ENCODE measurements at places on chromosomes 7 and 10.

GRCh38 chr10:126294451-126294850 lies 93.8 kb downstream of the ADAM12 start:
- no peak for DNase-seq

DNA sequence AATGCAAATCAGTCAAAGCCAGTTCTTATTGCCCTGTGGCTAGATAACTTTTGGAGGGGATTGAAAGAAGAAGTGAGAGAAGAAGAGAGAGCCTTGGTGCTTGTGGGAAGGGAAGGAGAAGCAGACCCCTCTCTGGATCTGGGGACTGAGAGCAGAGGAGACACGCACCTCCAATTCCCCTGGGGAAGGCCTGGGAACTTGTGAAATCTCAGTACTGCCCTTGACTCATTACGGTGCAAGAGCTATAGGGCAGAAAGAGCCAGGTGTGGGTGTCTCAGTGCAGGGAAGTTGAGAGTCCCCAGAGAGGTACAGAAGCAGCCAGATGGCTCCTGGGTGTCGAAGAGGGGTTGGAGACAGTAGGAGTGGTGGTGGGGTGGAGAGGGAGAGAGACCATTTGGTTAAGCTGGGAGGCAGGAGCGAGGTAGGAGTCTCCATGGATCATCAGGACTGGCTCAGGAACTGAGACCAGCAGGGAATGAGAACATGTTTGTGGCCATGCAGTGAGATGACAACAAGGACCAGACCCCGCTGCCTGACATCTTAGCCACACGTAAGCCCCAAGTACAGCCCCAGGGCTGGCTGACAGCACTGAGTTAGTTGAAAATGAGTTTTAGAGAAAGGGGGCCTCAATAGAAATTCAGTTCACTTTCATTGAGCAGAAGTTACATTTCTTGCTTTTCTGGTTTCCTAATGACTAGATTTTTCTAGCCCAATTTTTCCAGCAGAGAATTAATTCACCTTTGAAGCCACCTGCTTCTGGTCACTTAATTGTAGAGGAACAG lies 238.2 kb downstream of the BUB3 start:
- DNase-seq = no peak

- DNase-seq = no peak
Measured at GRCh38 chr10:22379059-22379458, 33.8 kb downstream of the SPAG6 start.

GRCh38 chr7:2530071-2530987 lies 10.8 kb downstream of the LFNG start:
- peak; percentile 4 for DNase-seq

DNA sequence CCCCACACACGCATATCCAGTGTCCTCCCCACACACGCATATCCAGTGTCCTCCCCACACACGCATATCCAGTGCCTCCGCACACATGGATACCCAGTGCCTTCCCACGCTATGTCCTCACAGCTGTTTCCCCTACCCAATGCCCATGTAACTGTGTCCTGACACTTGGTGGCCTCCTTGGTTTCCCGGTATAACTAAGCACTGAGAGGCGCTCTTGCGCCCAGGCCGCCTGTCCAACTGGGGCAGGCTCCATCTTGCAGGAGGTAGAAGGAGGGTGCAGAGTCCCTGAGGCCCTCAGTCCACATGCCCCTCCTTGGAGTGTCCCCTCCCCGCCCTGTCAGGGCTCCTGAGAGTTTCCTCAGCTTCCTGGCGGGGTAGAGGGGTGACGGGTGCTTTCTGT lies 535.6 kb downstream of the DNAJB6 start:
- DNase-seq = no peak

GRCh38 chr10:56383806-56384205 lies 22.7 kb upstream of the ZWINT start:
- no peak for DNase-seq

GRCh38 chr10:6236349-6237198 lies 33.8 kb downstream of the PFKFB3 start:
- no peak for DNase-seq

DNA sequence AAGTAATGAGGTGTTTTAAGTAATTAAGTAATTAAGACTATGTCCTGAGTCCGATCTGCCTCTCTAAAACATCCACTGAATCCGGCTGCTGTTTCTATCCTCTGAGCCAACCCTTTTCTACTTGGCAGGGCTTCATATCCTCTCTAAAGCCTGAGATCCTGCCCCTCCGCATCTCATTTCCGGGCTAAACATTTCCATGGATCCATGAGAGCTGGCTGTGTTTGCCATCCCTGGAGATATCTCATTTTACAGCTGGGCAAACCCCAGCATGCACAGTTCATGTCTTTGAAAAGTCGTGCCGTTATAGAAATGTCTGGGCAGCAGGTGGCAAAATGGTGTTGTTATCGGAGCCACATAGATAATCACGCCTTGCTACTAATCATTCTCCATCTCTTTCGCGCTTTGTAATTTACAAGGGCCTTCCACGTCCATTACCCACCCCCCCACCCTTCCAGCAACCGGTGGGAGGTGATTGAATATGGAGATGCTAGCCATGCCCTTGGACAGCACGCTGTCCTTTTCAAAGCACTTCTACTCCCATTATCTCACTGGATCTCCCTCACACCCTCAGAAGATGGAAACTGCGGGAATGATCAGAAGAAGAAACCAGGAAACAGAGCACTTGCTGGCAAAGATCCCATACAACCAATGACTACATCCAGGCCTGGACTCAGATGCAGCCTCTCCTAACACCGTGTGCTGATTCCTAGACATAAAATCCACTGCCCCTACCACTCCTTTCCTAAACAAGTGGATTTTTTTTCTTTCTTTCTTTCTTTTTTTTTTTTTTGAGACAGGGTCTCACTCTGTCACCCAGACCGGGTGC lies 1189.2 kb downstream of the TYW1 start:
- no peak for DNase-seq

DNA sequence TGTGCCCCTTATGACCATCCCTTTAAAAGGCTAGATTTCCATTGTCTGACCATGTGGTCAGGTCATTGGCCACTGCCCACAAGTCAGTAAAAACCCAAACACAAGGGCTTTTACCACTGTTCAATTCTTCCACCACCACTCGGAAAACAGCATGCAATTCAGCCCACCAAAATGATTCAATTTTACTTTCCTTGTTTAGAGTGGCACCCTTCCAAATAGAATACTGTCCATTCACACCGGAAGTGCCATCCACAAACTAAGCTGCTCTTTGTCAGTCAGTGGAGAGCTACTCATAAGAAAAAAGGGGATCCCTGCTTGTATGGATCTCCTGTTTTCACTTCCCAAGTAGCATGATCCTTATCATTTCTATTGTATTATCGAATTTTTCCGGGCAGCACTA lies 350.7 kb upstream of the MBL2 start:
- no peak for DNase-seq

- no peak for DNase-seq
Measured at GRCh38 chr7:104873401-104873800, 140.6 kb upstream of the KMT2E start.
